ENCODE measurements at places on chromosomes 4 and X.

DNA sequence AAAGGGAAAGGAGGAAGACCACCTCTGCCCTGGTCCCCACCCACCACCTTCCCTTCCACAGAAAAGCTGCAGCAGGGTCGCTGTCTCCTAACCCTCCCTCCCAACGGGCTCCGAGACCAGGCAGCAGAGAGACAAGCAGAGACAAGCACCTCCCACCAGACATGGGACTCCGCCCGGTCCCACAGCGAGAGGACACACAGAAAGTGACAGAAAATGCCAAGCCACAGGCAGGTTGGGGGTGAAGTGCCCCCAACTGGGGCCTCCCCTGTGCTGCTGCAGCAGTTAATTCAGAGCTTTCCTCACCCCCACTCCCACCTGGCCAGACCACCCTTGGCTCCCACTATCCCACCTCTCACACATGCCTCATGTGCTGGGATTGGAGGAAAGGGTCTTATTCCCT is 64.4 kb upstream of the AFAP1 start:
- DNase-seq: no peak

DNA sequence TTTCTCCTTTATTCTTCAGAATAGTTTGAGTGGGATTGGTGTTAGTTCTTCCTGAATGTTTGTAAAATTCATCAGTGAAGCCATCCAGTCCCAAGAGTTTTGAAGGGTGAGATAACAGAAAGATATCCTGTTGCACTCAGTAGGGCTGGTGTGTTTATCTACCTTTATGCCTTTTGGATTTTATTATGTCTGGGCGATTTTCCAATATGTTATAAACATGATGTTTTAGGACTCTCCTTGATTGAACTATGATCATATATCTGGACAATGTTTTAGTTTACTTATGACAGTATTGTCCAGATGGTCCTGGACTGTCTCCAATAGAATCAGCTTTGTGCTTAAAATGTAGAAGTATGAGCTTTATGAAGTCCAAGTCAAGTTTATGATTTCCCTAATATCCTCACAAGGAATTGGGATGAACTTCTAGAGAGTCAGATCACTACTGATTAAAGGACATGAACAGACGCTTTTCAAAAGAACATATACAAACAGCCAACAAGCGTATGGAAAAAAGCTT is 77.6 kb upstream of the ITM2A start:
- no peak for DNase-seq

- no peak for DNase-seq
Observed at GRCh38 chrX:74179071-74179470, 124.9 kb upstream of the ZCCHC13 start.

DNA sequence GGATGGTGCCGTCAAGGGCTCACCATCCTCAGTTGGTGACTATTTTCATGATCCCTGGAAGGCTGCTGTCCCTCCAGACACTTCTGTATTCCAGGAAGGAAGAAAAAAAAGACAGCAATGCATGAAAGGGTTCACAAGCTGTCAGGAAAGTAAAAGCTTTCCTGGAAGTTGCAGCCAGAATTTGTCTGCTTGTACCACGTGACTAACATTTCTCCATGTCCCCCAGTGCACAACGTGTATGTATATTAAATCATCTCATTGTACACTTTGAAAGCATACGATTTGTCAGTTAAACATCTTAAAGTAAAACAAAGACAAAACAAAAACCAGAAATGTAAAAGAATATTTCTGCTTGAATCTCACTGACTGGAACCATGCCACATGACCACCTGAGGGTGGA is 127.4 kb upstream of the CLNK start:
- DNase-seq: no peak

- DNase-seq: no peak
Observed at GRCh38 chrX:97401154-97401553, 517.4 kb downstream of the RPA4 start.

GRCh38 chrX:536616-537015 is 94.0 kb upstream of the SHOX start:
- DNase-seq: no peak

GRCh38 chrX:69045616-69046345 is 119.5 kb downstream of the PJA1 start:
- no peak for DNase-seq

- DNase-seq: no peak
Observed at GRCh38 chr4:153790962-153791551, 2.2 kb upstream of the SFRP2 start.

DNA sequence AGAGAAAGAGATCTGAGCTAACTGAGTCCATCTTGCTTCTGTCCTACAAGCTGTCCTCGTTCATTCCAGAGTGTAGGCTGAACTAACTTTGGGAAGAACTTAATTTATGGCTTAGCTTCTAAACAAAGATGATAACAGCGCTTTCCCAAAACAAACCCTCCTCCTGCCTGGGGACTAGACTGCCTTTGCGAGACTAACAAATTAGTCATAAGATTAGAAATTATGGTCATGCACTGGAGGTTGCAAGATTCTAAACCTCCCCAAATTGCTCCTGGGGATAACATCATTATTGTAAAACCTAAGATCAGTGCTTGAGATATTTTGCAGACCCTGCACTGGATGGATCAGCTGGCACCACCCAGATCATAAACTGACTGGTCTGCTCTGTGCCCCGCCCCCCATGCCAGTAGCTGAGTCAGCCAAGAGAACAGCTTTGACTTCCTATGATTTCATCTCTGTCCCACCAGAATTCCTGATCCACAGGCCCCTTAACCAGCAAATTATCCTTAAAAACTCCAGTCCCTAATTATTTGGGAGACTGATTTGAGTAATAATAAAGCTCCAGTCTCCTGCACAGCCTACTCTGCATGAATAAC is 883.3 kb downstream of the TRIML1 start:
- no peak for DNase-seq

DNA sequence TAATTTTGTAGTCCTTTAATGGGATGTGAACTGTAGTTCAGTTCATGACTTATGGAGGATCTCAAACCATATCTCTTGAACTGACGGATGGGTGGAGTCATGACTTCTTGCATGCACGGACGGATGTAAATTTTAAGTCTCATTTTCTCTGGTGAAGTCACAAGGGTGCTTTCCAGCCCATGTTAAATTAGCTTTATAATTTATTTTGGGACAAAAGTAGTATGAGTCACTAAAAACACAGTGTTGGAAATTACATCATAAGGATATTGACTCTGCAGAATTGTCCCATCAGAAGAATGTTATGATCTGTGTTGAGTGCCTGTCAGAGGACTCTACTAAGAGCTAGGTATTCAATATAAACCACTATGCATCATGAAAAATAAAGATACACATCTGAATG is 6.8 kb upstream of the PAGE5 start:
- DNase-seq: no peak

DNA sequence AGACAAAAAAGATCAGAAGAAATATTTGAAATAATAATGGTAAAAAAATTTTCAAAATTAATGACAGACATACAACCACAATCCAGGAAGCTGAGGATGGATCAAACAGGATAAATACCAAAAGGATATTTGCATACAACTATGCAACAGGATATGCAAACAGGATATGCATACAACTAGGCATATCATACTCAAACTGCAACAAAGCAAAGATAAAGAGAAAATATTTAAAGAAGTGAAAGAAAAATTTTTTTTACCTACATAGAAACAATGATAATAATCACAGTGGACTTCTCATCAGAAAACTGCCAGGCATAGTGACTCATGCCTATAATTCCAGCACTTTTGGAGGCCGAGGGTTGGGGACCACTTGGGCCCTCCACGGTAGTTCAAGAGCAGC is 11.3 kb upstream of the DHX15 start:
- no peak for DNase-seq

DNA sequence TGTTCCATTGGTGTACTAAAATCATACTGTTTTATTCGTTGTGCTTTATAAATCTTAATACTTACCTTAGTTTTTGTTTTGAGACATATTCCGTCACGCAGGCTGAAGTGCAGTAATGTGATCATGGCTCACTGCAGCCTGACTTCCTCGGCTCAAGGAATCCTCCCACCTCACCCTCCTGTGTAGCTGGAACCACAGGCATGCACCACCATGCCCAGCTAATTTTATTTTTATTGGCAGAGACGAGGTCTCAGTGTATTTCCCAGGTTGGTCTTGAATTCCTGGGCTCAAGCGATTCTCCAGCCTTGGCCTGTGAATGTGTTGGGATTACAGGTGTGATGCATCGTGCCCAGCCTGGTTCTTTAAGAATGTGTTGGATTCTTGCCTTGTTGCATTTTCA is 24.4 kb upstream of the DCK start:
- DNase-seq: no peak

DNA sequence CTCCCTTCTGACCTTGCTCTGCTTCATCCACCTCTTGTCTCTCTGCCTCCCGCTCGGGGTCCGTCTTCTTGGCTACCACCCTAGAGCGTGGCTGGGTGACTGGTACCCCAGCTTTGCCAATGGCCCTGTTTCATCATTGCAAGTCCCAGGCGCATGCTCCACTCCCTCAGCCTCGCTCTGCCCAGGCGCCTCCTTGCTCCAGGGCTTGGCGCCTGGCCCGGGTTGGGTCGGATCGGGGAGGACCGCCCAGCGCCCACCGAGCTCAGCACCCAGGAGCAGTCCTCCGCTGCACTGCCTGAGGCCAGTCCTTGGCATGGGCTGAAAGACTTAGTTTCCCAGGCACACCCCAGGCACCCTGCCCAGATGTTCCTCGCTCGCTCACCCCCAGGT is 577 bp downstream of the BGN start:
- no peak for DNase-seq

- DNase-seq: no peak
Observed at GRCh38 chrX:44344687-44345086, 1.2 kb upstream of the EFHC2 start.

GRCh38 chr4:65170768-65171514 is 499.3 kb downstream of the EPHA5 start:
- DNase-seq: no peak

DNA sequence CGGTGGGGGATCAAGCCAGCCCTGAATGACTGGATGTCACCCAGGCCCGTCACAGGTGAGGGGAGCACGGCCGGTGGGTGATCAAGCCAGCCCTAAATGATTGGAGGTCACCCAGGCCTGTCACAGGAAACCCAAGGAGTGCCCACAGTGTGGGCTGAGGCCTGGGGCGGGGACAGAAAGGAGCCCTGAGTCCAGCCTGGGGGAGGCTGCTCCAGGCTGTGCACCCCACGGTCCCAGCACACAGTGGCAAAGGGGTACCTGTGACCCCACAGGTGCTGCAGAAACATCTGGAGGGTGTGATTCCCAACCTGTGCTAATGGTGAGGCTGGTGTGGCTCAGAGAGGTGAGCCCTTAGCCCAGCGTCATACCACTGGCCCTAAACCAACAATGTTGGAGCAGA is 6.2 kb upstream of the CPLX1 start:
- no peak for DNase-seq

DNA sequence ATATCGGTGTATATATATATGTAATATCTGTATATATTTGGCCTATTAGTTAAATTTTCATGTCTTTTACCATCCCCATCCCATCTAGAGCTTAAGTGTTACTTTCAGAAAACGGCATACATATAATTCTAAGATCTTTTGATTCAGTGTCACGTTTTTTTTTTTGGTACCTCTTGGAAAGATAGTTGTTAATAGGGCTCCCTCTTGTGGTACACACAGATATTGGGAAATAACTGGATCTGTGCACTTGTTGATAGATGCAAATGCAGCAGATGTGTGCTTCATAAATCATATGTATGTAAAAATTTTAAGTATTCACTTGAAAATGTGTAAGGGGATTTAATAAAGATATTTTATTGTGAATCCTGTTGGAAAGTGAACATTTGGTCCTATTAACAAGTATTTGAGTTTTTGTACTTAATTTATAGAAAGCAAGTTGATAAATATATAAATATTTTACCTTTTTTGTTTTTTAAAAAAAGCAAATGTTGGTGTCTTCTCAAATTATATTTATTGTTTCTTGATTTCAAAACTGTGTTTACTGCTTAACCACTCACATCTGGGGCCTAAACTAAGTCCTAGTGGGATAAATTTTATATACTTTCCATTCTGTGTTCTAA is 74.7 kb downstream of the PAQR3 start:
- peak; percentile 18 for DNase-seq

GRCh38 chr4:120355881-120356280 is 289.2 kb upstream of the MAD2L1 start:
- DNase-seq: no peak

- DNase-seq: no peak
Observed at GRCh38 chr4:109294006-109294405, 8.5 kb downstream of the COL25A1 start.

- no peak for DNase-seq
Observed at GRCh38 chrX:41029332-41029731, 55.9 kb upstream of the USP9X start.

GRCh38 chr4:95637043-95637600 is 88.3 kb upstream of the UNC5C start:
- no peak for DNase-seq

Measured in NT2/D1 (cell line).